ENCODE measurements at places on chromosomes 7 and 10.

DNA sequence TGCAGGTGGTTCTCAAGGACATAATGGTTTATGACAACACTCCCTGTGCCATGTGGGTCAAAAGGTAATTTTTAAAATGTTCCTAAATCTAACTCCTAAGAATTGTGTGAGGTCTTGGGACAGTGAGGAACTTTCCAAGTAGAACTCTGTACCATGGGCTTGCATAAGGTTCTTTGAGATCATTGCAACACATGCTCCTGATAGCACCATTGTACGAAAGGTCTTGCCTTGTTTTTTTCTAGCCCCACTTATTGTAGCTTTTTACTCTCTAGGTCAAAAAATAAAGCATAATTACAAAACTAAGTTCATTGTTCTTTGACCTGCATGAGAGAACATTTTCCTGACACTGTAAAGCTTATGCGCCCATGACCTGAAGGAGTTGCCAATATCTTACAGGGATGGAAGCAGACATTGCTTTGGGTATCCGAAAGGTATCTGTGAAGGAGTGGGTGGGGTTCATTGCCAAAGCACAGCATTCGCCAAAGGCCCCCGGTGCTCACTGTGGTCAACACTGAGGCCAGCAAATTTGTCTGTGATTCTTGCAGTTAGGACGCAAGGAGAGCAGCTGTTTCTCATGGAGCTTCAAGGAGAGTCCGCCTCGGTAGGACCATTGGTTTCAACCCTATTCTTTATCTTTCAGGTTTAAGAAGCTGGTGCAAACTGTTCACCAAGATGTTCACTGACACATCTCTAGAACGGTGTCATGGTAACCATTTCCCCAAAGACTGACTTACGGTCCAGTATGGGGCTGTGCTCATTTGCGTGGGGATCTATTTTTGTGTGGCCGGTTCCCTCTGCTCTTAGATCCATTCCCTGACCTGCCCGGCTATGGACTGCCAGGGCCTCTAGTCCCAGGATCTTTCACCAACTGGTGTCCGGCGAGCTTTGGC, 7.6 kb upstream of the PRKAG2 start:
- no peak for DNase-seq

GRCh38 chr10:103443475-103444185, 8.5 kb downstream of the CALHM2 start:
- no peak for DNase-seq

- no peak for DNase-seq
Measured at GRCh38 chr10:81920213-81920829, 45.3 kb downstream of the NRG3 start.

GRCh38 chr7:157955348-157955999, 618.7 kb downstream of the DNAJB6 start:
- no peak for DNase-seq

DNA sequence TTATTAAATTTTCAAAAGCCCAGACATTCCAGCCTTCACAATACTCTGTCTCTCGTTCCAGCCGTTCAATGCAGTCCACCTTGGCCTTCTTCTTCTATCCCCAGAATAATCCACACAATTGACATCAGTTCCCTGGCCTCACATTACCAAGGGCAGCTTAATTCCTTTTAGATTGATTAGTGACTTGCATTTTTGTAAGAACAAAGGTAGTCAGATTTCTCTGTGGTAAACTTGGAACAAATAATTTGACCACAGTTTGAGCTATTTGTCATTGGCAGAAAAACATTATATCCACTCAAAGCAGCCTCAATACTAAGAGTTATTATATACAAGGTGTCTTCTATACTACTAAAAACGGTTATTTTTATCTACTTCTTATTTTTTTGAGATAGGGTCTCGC, 5.1 kb upstream of the CYTH3 start:
- DNase-seq: no peak

GRCh38 chr7:23449941-23450340, 20.4 kb downstream of the IGF2BP3 start:
- no peak for DNase-seq

GRCh38 chr10:5776881-5777197, 36.4 kb downstream of the GDI2 start:
- DNase-seq: no peak

- DNase-seq: no peak
Measured at GRCh38 chr7:90648834-90649233, 52.7 kb downstream of the CDK14 start.

DNA sequence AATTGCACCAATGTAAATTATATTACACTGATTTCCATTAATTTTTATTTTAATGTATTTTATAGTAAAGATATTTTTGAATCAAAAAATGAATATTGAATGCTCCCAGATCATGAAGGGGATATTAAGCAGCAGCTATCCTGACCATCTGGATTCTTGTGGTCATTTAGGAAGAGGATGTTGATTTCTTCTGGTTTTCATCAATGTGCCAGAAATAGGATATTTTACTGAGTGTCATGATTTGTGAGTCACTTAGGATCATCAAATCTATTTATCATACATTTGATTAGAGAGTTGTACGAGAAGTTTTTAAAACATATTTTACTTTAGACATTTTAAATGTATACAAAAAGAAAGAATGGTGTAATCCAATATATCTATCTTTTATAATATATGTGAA, 366.3 kb upstream of the CHRM2 start:
- no peak for DNase-seq

- no peak for DNase-seq
Measured at GRCh38 chr7:24756545-24757352, 515 bp downstream of the GSDME start.

DNA sequence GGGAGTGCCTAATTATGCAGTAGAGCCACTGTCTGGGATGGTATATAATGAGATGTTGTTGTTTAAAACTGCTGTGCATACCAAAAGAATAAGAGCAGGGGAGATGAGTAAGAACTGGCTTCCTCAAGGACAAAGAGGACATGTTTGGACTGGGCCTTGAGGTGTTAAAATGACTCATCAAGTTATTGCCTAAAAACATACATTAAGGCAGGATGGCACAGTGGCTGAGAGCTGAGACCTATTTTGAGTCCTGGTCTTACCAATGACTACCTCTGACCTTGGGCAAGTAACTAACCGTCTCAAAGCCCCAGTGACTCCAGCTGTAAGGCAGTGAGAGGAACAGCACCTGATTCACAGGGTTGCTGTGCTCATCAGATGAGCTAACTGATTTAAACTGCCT, 71.1 kb downstream of the CFAP58 start:
- no peak for DNase-seq

- no peak for DNase-seq
Measured at GRCh38 chr10:71829171-71829570, 21.9 kb downstream of the PSAP start.

DNA sequence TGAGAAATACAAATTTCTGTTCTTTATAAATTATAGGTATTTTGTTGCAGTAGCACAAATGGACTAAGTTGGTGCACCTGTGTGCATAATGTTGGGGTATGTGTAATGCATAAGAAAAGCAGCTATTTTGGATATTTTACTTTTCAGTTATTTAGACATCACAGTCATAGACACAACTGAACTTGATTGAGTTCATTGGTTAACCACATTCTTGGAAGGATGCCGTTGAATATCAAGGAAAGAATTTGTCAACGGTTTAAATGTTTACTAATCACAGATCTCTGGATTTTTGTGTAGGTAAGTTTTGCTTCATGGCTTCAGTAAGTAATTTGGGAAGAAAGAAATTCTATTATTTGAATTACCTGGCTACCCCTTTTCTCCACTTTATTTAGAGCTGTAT, 4.1 kb downstream of the OTUD1 start:
- no peak for DNase-seq

DNA sequence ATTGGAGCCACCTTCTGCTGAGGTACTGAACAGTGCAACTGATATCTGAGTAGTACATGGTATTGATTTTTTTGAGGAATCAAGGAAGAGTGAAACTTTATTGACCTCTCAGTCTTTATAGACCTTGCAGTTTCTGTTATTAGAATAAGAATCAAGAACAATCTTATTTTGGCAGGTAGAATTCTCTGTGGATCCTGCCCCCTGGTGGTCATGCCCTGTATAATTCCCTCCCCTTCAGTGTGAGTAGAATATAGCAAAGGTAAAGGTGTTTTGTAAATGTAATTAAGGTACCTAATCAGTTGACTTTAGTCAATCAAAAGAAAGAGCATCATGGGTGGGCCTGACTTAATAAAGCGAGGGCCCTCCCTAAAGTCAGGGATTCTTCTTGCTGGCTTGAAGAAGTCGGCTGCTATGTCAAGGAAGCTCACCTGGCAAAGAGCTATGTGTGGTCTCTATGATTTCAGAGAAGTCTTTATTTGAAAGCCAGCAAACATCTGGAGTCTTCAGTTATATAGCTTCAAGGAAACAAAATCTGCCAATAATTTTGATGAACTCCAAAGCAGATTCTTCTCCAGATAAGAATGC, 142.8 kb downstream of the LSM5 start:
- DNase-seq: no peak

GRCh38 chr10:54905578-54906192, 104.7 kb upstream of the PCDH15 start:
- DNase-seq: no peak

DNA sequence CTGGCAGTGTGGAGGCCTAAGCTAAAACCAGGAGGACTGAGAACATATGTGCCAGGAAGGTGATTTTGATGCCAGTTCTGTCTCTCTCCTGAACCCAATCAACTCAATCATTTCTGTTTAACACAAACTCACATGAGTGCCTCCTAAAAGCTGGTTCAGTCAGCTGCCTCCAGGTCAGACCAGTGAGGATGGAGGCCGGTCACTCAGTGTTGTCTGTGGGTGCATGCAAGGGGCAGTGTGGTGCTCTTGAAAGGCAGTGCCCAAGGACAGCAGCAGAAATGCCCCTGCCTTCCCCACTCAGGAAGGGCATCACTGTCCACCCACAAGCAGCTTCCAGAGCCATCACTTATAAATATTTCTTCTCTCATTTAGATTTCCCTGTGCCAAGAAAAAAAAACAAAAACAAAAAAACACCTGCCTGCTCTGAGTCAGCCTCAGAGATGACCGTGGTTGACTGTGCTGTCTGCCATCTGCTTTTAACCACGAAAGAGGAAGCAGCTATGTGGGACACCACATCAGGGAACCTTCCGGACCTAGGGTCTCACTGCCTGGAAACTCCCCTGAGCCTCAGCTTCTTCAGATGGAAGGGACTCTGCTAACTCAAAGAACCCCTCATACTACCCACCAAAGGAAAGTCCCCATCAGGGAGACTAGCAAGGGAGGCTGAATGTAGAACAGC, 39.1 kb downstream of the VOPP1 start:
- DNase-seq: peak; percentile 91

DNA sequence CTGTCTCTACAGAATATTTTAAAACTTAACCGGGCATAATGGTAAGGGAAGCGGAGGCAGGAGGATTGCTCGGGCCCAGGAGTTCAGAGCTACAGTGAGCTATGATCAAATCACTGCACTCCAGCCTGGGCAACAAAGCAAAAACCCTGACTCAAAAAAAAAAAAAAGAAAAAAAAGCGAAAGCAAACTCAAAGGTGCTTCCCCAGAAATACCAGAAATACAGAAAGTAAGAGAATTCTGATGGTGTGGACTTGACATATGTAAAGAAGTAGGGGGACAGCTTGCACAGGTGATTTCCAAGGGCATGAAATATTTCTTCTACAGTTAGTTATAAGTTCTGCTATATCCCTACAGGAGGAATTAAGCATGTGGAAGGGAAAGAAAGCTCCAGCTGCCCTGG, 69.7 kb upstream of the APBB1IP start:
- no peak for DNase-seq

- no peak for DNase-seq
Measured at GRCh38 chr10:43250615-43251418, 16.0 kb downstream of the RASGEF1A start.

GRCh38 chr10:25026463-25026862, 10.1 kb downstream of the THNSL1 start:
- DNase-seq: no peak

GRCh38 chr7:98289333-98289875, 7.9 kb downstream of the BRI3 start:
- DNase-seq: no peak

GRCh38 chr7:95491634-95492314, 6.0 kb downstream of the ASB4 start:
- DNase-seq: no peak

GRCh38 chr7:92934096-92934495, 97.7 kb upstream of the CDK6 start:
- no peak for DNase-seq

DNA sequence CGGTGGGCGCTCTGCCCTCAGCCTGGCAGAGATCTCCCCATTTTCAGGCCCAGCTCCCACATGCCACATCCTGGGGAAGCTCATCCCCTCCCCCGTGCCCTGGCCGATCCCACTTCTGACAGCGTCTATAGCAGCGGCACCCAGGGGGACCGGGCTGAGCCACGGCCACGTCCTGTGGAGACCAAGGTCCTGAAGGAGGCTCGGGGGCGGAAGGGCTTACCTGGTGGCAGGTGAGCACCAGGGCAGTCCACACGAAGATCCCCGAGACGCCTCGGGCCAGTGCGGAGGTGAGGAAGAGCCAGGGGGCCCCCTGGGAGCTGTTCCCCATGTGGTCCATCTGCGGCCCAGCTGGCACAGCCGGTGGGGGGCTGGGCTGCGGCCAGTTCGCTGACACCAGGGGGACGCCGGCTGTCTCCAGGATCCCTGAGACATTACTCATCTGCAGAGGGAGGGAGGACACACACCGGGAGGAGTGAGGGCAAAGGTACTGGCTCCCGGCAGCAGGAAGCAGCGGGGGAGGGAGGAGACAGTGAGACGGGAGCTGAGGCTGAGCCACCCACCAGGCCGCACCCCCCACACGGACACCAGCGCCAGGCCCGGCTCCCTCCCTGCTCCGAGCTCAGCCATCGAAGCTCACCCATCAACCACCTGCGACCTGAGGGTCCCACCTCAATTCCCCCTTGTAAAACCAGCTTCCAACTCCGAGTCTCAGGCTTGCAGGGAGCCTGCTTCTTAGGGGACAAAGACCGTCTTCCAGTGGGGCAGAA, 776 bp downstream of the TMEM184A start:
- DNase-seq: no peak

DNA sequence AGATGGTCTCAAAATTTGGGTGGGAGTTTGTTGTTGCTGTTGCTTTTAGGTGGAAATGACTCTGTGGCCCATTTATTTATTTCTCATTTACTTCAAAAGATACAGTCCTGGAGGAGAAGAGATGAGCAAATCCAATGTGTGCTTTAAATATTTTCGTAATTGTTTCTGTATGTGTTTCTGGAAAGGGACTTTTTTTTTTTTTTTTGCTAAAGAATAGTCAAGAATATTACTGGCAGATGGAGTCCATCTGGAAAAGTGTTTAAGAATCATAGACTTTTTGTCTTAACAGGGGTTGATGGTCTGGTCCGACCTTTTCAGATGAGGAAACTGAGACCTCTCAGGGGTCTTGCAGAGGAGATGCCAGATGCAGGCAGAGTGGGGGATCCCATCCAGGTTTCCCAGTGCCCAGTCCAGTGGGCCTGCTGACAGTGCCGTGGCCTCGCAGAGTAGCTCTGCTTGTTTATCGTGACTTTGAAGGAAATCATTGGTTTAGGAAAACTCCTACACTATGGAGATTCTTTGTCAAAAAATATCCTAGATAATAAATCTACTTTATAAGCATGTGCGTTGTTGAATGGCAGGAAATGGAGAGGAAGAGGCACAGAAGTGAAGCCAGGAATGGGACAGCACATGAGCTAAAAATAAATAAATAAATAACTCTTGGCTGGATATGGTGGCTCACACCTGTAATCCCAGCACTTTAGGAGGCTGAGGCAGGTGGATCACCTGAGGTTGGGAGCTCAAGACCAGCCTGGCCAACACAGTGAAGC, 164.3 kb upstream of the SVIL start:
- no peak for DNase-seq
